ENCODE measurements at places on chromosomes 12 and 14.

DNA sequence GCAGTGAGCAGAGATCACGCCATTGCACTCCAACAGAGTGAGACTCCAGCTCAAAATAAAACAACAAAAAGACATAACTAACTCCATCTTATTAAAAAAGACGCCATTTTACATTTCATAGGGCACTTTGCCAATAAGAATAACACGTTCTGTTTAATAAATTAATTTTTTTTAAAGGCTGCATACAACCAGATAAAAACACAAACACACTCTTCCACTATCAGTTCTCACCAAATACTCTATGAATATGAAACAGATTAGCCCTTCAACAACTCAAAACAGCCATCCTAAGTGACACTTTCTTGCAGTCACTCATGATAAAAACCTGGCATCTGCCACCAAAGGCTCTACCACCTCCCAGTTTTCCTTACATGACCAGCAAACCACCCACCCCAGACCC lies 16.1 kb downstream of the AICDA start:
- no peak for DNase-seq

DNA sequence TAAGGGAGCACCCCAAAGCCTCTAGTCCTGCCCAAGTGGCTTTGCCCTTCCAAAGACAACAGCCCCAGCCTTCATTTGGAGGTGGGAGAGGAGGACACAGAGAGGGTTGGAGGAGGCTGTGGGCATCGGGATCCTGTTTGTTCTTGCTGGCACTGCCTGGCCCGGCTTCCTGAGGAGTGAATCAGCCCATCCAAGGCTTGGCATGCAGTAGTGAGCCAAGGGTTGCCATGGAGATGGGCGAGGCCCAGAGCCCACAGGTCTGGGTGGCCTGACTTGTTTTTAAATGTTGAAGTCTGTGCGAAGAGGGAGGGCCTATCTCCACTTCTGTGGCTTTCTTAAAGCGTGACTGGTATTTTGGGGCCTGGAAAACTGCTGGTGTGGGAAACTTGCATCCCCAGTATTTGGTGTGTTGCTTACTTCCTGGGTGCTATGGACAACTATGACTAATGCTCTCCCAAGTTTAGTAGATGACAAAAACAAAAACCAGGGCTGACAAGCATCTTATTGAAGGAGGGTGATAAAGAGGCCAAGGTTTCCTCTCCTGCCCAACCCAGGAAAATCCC lies 15.8 kb downstream of the CD9 start:
- DNase-seq, result no peak

- no peak for DNase-seq
These were observed 168.2 kb downstream of the AKAP6 start for GRCh38 chr14:32497248-32497647.

DNA sequence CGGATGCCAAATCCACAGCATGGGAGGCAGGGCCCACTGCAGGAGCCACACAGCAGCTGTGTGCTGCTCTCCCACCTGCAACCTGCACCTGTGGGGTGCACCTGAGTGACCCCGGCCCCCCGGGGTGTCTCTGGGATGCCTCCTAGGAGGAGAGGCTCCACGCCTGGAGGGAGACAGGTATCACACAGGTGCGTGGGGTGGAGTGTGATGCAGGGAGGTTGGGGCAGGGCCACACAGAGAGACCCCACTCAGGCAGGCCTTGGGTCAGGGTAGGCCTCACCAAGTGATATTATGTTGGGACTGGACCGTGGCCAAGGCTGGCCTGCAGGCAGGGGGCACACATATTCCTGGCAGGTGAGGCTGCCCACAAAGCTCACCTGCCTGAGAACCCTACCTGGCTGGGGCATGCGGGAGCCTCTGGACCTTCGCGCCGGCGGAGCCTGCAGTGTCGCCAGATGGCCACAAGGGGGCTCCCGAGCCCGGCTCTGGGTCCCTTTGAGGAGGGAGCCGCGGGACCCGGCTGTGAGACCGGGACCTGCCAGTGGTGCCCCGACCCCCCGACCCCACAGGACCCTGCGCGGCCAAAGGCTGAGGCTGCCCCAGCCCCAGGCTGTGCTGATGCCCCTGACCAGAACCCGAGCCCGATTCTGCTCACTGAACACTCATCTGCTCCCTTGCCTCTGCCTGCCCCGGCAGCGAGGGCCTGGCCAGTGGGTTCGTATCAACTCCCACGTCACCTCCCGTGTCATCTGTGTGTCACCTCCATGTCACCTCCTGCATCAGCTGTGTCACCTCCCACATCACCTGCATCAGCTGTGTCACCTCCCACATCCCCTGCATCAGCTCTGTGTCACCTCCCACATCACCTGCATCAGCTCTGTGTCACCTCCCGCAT lies 11.4 kb downstream of the TMEM121 start:
- peak; percentile 52 for DNase-seq

DNA sequence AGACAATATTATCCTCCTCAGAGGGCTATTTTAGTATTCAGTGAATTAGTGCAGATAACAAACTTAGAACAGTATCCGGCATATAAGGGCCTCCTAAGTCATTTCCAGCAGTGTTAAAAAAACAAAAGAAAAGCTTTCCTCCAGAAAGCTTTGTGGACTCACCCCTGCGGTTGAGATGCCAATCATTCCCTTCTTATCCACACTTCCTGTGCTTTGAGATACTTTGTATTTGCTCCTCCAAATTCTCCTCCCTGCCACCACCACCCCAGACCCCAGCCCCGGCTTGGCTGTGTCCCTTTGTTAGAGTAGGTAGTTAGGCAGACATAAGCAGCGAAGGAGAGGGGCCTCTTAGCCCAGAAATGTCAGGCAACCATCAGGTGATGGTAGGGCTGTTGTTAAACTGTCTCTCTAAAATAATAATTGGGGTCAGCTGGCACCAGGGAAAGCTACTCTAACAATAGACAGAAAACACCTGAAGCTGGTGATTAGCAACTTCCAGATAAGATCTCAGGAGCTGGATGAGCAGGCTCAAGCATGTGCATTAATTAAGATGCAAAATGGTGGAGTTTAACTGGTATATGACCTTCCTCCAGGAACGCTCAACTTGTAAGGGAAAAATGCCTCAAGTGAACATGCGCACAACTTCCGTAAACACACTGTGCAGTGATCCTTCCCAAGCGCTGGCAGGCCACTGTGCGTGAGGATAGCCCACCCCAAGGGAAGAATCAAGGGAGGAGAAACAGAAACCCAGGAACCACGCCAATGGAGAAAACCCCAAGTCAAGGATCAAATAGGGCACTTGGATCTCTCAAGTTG lies 152.1 kb upstream of the EEA1 start:
- DNase-seq, result no peak

- no peak for DNase-seq
These were observed 391 bp downstream of the SERPINA4 start for GRCh38 chr14:94561656-94562010.

GRCh38 chr14:24266344-24267244 lies 3.6 kb upstream of the TGM1 start:
- DNase-seq, result no peak

GRCh38 chr14:90275820-90276219 lies 19.5 kb downstream of the PSMC1 start:
- DNase-seq, result no peak

DNA sequence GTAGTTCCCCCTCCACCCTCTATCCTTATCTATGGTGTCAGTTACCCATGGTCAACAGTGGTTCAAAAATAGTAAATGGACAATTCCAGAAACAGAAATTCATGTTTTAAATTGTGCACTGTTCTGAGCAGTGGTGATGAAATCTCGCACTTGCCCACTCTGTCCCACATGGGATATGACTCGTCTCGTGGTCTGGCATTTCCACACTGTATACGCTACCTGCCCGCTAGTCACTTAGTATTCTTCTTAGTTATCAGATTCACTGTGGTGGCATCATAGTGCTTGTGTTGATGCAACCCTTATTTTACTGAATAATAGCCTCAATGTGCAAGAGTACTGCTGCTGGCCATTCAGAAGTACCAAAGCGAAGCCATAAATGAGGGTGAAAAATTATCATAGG lies 507.0 kb downstream of the SNAPC1 start:
- no peak for DNase-seq

GRCh38 chr12:112992541-112993398 lies 14.5 kb downstream of the OAS2 start:
- peak; percentile 28 for DNase-seq

- DNase-seq, result no peak
These were observed 39.5 kb downstream of the GALNT16 start for GRCh38 chr14:69299286-69300035.

DNA sequence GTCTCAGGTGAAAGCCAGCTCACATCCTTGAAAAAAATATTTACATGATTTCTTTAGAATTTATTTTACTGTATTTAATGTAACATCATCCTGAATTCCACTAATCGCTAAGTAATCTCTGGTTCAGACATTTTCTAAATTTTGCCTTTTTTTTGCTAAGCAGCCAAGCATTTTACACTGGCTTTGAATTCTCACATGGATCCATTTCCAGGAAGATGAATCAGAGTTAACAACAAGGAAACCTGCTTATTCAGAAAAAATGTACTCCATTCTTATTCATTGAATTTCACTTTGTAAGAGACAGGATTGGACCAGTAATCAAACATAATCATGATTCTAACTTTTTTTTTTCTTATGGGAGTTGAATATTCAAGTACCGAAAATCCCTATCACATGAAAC lies 1785.1 kb upstream of the FLRT2 start:
- DNase-seq, result no peak

DNA sequence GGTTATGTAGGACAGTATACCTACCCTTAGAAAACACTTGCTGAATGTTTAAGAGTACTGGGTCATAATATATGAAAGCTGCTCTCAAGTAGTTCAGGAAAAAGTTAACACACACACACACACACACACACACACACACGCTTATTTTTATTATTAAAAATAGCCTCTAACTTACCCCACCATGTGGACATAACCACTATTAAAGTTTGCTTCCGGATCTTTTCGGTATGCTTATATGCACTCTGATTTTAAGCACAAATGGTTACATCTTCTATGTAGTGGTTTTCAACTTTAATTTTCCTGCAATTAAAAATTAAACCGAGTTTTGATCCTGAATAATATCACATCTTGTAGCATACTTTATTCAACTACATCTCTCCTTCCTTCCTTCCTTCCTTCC lies 84.9 kb upstream of the TRAF3 start:
- no peak for DNase-seq

DNA sequence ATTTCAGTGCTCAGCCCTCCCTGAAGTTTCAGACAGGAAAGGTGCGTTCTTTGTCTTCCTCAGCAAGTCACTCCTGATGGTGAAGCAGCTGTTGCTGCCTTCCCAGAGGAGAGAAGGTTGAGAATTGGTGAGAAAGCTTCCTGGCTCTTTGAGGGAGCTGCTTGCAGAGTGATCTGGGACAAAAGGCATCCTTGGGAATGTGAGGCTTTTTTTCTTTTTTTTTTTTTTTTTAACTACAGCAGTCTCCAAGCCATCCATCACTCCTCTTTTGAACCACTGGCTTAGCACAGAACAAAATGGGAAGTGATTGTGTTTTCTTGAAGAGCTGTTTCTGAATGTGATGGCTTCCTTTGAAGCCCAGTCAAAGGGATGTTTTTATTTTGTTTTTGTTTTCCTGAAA lies 120.4 kb upstream of the LRIG3 start:
- no peak for DNase-seq
